ENCODE measurements at places on chromosomes 5 and 9. TPM values are rescaled to one million over a fixed set of nuclear protein-coding genes. Genes with fewer than 3 reads are reported as not detected.

- DNase-seq, result peak; percentile 87
Observed at GRCh38 chr5:52922384-52922783, 66.8 kb upstream of the ITGA2 start.

DNA sequence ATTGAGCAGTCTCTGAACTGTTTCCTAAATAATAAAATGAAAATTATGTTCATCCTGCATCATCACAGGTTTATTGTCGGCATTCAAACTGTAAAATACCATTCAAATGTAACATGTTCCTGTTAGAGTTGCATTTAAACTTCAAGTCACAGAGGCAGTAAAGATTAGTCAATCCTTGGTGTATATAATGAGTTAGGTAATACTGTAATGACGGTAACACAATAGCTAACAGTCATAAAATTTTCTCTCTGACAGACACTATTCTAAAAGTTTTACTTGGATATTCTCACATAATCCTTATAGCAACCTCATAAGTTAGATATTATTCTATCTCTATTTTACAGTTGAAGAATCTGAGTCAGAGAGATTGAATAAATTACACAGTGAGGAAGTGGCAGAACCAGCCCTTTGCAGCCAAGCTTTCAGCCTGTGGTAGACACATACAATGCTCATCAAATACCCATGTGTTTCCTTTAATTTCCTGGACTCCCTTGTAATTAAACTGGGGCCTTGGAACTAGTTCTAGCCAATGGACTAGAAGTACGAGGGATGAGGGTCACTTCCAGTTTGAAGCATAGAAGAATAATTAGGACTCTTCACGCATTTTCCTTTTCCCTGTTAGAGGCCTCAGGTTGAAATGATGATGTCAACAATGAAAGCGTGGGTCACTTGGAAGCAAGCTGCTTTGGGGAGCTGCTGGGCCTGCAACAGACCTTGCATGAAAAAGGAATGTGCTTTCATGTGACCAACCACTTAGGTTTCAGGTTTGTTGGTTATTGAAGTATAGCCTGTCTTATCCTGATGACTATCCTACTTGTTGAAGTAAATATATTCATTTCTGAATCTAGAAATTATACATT is 12.3 kb upstream of the CAST start:
- no peak for DNase-seq

FGF10 gene
- not detected for total RNA-seq

RMRP gene
- 29,896 TPM for total RNA-seq

DNA sequence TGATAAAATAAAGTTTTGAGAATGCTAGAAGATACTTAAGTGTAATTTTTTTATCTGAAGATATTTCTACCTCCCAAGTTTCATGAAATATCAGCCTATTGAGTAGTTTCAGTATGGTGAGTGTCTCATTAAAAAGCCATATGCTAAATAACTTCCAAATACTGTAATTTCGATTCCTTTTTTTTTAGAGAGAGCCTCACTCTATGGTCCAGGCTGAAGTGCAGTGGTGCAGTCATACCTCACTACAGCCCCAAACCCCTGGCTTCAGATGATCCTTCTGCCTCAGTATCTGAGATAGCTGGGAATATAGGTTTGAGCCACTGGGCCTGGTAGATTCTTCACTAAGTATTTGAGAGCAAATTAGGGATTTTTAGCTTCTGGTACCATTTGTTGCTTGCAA is 24.5 kb downstream of the CDC42SE2 start:
- no peak for DNase-seq

MOB3B gene
- 0.03 TPM for total RNA-seq

GRCh38 chr5:127940854-127941253 is 142.7 kb upstream of the SLC12A2 start:
- DNase-seq, result no peak

SMARCA2 gene
- 13.3 TPM for total RNA-seq

GFI1B gene
- total RNA-seq, result 0.08 TPM

DNA sequence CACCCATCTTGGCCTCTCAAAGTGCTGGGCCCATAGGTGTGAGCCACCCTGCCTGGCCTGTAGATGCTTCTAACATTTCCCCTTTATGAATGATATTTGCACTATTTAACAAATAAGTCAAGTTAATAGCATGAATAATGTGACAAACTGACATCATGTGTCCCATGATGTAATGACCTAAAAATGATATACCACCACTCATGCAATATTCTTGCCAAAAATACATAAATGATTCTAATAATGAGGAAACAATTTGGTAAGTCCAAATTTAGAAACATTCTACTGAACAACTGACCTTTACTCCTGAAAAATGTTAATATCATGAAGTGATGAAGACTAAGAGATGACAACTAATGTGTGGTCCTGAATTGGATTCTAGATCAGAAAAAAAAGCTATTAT is 33.5 kb upstream of the TRIM14 start:
- no peak for DNase-seq

- no peak for DNase-seq
Observed at GRCh38 chr5:179981636-179982035, 73.9 kb upstream of the TBC1D9B start.

DNA sequence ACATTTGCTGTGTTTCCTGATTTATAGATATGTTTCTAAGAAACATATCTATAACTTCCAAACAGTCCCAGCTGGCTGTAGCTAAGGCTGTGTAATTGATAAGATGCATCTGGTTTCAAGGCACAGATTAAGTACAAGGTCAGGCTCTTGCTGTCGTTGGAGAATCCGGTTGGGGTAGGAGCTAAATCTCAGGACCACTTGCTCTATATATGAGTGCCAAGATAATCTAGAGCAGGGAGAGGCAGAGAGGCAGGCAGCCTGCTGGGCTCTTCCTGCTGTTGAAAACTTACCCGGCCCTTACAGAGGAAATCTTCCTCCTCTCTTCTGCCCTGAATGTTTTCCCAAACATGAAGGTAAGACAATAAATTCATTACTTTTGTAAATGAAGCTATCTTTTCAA is at the start of gene C7:
TSS of gene C7 (plus strand) at position 234 of the 400 bp plus-strand sequence. CDS start at position 348, 114 bp downstream.
- DNase-seq, result no peak

ARHGEF28 gene
- 34.8 TPM for total RNA-seq

- DNase-seq, result no peak
Observed at GRCh38 chr5:133780619-133781280, 168.4 kb upstream of the FSTL4 start.

- no peak for DNase-seq
Observed at GRCh38 chr5:113337515-113338415, 97.0 kb downstream of the TSSK1B start.

TEX53 gene
- not detected for total RNA-seq

GRCh38 chr9:88742483-88742882 is 207.5 kb downstream of the NXNL2 start:
- DNase-seq, result no peak

DNA sequence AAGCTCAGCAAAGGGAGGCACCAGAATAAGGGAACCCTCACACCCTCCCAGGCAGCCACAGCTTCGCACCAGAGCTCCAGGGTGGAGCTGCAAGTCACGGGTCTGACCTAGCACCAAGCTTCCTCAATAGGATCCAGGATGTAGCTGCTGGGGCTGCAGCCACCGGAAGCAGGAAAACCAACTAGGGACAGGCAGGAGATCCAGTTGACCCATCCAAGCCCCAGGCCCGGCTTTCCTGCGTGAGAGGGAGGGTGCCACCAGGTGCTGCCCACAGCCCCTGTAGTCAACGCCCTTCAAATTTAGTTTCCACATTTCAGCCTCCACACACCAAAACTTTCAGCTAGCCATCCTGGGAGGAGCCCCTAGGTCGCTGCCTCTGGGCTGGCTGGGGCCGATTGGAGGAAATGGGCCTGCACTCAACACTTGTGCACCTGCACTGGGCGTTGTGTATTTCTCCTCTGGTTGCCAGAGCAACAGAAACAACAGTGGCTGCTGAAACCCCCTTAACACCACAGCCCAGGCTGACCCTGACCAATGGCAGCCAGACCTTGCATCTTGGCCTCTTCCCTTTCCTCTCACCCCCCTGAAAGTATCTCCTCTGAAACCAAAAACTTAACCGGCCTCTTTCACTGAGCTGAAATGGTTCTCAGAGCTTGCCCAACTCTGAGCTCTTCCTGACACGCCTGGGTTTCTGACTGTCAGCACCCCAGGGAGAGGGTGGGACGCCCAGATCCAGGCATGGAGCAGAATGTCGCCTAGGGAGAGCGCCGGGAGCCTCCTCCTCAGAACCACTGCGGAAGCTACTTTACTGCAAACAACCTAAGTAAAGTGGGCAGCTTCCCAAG is 226.5 kb upstream of the MAP3K1 start:
- no peak for DNase-seq

DNA sequence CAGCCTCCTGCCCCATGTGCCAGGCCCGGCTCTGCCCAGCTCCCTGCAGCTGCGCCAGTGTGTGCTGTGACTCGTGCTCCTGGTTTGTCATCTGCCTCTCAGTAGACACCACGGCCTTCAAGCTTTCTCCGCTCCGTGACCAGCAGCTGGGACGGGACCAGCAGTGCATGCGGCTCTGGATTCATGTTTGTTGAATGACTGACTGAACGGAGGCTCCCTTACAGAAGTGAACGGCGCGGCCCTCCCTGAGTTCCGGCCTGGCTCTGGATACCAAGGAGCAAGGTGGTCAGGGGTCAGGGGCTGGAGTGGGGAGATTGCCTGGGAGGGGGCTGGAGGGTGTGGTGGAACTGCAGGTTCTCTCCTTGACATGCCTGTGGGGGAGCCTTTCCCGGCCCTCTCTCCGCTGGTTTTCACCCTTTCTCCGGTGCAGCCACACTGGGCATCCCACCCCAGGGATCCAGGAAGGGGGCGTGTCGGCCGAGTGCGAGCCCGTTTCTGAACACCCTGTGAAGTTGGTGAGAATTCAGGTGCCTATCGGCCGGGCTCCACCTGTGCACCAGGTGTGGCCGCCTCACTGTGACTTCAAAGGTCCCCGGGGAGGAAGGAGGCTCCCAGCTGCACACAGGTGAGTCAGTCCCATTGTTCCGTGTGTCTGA is 11.1 kb upstream of the CEP72 start:
- DNase-seq, result no peak

DNA sequence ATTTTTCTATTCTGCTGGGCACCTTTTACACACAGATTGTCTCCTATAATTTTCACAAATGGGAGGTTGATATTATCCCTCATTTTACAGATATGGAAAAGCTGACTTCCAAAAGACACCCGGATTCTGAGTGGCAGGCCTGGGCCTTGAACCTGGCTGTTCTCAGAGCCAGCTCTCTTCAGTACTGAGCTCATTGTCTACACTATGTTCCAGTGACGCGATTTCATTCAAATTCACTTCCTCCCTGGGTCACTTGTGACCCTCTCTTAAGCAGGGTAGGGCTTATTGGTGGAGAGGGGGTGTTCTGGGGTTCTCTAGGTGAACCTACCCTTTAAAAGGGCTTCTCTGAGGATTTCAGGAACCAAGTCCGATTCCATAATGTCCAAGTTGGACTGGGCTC is 70.2 kb downstream of the ANKRD33B start:
- no peak for DNase-seq

DCANP1 gene
- not detected for total RNA-seq

DNA sequence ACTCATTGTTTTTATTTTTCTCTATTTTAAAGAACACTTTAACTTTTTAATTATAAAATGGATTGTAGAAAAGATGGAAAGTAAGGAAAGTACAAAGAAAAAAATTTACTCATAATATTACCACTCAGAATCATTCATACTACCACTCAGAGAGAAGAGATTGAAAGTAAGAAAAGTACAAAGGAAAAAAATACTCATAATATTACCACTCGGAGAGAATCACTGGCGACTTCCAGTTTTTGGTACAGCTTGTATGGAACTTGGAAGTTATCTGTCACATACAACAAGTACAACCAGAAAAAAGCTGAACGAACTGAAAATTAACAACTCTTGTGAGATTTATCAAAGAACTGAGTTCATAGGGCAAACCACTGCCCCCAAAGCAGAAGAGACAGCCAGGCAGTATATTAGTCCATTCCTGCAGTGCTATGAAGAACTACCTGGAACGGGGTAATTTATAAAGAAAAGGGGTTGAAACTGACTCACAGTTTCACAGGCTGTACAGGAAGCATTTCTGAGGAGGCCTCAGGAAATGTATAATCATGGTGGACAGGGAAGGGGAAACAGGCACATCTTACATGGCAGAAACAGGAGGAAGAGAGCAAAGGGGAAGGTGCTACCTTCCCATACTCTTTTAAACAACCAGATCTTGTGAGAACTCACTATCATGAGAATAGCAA is 183.9 kb downstream of the SMARCA2 start:
- DNase-seq, result no peak

DNA sequence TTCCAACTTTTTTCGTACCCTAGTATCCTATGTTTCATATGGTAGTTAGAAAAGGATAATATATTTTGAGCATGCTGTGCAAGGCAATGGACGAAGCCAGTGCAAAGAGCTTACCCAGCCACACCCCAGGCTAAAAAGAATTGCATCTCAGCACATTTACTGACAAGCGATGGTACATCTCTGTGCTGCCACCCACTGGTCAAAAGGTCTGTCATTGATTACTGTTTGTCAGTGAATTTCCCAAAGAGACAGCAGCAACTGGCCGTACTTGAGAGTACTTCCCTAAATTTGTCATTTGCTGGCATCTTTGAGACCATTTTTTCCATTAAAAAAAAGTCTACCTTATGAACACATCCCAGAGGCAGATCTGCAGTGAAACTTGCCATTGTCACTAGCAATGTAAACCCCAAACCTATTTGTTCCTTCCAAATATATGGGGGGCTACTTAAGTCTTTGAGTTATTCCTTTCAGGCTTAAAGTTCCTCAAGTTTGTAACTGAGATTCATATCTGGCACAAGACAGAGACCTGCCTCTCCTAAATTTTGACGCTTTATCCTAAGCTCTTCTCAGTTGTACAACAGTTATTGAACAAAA is 184.3 kb downstream of the CTNND2 start:
- peak; percentile 8 for DNase-seq

DNA sequence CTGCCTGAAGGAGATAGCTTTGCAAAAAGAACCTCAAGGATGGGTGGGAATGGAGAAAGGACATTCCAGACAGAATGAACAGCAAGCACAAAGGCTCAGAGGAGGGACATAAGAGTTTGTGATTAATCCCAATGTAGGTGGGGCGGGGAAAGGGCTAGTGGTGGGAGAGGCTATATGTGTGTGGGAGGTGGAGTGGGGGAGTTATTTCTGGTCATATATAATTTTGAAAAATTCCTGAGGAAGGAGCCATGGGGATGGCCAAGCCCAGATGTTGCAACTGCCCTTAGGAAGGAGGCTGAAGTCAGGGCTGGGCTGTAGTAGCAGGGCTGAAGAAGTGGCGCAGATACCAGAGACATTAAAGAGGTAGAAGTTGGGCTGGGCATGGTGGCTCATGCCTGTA is 13.4 kb upstream of the CCL27 start:
- no peak for DNase-seq

- no peak for DNase-seq
Observed at GRCh38 chr5:131794586-131794985, 2.2 kb downstream of the FNIP1 start.

SLC30A5 gene
- 61.3 TPM for total RNA-seq

SPATA31D4 gene
- total RNA-seq, result not detected

- DNase-seq, result no peak
Observed at GRCh38 chr5:85030316-85031084, 645.8 kb upstream of the EDIL3 start.
